ENCODE measurements at places on chromosomes 4 and X.
A peak's percentile ranks its signal among the peaks of the same experiment; 100 is the strongest.

DNA sequence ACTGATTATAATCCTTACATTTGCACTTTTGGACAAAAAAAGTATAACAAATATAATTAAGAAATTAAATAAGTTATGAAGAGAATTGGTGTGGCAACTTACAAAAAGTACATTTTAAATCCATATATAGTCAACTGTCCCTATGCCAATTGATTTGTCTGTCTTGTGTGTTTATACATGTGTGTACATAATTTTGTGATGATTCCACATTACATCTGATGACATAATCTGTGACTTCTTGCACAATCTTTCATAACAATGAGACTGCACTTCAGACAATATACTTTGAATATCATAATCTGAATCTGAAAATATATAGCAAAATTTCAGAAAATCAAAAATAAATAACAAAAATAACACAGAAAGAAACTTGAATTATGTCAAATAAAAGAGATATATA, 953.4 kb downstream of the FAT4 start:
- DNase-seq = peak; percentile 28

DNA sequence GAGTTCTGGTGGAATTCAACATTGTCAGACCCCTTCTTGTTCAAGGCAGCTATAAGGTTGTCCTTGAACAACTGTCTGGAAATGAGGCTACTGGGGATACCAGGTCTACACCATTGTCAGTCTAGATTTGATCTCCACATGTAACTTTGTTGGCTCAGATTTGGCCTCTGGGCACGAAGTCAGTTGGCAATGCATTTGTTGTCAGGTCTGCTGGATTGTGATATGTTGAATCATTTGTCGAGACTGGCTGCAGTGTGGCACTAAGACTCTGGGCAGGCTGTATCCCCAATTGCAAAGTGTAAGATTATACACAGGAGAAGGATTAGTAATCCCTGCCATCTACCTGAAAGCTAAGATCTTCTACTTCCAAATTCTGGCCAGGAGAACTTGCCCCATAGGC, 26.5 kb downstream of the ZNF81 start:
- no peak for DNase-seq

DNA sequence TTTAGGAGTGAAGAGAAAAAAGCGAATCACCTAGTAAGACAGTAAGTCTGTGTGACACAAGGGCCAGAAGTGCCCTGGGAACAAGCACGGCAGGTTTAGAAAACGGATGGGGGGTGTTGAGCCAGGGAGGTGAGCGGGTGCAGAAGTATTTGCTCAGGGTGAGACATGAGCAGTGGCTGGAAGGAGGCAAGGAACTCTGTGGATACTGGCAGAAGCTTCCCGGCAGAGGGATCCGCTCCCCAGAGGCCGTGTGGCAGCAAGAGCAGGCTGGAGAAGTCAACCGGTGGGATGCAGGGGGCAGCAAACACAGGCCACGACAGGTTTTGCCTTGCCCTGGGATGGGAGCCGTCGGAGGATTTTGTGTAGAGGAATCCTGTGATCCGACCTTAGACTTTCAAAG, 2.3 kb upstream of the UVSSA start:
- no peak for DNase-seq

- DNase-seq = no peak
Measured at GRCh38 chr4:67218883-67219282, 326.4 kb downstream of the CENPC start.

DNA sequence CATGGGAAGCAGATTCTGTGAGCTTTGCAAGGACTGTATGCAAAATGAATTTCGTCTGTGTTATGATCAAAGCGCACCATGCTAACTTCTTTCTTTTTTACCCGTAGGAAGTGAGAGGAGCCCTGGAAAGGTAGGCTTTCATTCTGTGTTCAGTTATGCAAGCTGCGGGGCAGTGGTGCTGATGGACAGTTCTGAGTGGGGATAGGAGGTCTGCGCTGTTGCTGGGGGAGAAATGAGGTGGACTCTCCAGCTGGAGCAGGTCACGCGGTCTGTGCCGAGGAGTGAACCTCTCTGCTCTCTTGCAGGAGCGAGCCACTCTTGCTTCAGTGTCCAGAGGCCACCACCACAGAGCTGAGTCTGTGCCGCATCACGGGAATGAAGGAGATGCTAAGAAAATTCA, 4.5 kb downstream of the TRIML1 start:
- DNase-seq = no peak

DNA sequence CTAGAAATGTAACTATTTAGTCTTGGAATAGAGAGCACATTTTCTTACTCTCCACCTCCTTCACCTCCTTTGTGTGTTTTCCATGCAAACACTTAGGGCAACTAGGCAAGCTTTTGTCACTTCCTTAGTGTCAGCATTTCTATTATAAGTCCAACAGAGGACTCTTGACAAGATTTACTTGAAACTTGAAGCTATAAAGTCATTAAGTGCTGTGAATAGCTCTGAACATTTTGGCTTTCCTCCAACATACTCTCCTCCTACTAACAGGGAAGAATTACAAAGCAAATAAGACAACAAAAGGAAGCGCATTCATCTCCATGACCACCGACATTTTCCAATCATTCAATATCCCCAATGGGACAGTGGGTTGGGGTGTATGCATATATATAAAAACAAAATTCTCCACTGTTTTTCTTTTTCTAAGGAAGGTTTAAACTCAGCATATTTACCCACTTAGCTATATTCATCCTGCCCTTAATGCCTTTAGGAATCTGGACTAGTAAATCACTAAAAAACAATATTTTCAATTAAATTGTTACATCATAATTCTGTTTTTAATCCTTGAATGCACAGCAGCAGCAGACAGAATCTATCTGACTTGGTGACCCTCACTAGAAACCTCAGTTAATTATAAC, 264.6 kb downstream of the SNCA start:
- no peak for DNase-seq

- no peak for DNase-seq
Measured at GRCh38 chrX:129549124-129549523, 9.1 kb downstream of the OCRL start.

DNA sequence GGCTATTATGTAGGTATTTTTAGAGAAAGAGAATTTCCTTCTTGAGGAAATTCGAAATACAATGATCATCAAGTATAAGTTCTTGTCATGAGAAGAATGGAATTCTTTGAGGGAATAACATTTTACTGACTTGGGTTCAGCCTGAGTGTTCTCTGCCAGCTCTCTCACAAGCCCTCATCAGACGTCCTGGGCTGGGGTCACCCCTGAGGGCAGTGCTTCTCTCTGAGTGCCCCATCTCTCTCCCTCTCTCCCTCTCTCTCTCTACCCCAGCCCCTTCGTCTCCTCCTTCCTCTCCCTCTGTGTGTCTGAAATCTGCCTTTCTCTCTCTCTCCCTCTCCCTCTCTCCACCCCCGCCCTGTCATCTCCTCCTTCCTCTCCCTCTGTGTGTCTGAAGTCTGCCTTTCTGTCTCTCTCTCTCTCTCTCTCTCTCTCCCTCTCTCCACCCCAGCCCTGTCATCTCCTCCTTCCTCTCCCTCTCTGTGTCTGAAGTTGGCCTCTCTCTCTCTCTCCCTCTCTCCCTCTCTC, 241.7 kb upstream of the PSAPL1 start:
- DNase-seq = no peak

DNA sequence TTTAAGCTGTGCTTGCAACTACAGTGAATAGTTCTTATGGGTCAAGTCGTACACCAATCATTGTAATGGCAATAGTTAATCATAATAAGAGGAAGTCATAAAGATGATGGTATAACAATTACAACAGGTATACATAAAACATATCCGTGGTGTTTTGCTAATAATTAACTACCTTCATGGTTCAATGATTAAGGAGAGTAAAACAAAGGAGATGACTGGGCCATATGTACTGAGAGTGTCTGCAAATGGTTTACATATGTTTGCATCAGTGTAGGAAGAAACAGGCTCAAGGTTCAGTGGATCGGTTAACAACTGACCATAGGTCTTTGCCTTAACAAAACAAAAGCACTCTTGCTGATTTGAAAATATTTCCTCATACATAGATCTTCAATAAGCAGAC, 253.0 kb downstream of the COX7B2 start:
- no peak for DNase-seq

Measured in non-pigmented ciliary epithelial cell (primary cell).